HAP-1 (cell line): ENCODE measurements at places on chromosomes 1 and 21.

- peak; percentile 17 for DNase-seq
Measured at GRCh38 chr1:152188673-152189591, 29.9 kb upstream of the RPTN start.

DNA sequence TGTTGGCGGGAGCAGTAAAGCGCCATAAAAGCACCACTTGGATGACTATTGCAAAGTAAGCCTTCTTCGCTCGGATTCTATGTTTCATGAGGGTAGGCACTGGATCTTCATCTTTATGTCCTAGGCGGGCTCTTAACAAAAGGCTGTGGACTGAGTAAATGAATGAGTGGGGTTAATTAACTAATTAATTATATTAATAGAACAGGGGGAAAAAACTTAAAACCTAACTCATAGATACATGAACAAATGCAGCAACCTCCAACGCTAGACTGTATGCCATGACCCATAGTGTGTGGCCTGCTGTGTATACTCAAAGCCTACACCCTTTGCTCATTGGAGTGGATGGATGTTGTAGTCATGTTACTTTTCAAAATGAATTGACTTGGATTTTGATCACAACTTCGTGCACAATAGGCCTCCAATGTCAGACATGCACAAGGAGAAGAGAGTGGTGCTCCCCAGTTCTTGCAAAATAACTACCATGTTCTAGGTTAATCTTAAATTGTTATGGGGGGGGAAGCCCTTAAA is 417 bp upstream of the GFI1 start:
- no peak for DNase-seq

- no peak for DNase-seq
Measured at GRCh38 chr1:159991513-159991912, 37.5 kb upstream of the SLAMF9 start.

DNA sequence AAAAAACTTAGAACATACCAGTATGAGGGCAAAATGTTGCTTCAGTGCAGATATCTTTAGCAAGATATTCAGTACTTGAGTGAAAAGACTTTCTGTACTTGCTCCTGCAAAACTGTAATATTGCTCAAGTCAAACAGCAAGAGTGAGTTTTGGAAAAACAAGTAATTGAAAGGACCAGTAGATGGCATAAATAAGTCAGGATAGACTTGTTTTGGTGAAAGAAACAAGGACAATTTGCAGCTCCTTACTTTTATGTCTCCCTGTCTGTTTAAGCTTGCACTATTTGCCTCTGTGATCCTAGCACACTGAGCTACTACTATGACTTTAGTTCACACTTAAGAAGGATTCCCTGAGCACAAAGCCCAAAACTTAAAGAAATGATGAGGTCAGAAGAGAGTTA is 39.1 kb downstream of the IFI44 start:
- peak; percentile 3 for DNase-seq

DNA sequence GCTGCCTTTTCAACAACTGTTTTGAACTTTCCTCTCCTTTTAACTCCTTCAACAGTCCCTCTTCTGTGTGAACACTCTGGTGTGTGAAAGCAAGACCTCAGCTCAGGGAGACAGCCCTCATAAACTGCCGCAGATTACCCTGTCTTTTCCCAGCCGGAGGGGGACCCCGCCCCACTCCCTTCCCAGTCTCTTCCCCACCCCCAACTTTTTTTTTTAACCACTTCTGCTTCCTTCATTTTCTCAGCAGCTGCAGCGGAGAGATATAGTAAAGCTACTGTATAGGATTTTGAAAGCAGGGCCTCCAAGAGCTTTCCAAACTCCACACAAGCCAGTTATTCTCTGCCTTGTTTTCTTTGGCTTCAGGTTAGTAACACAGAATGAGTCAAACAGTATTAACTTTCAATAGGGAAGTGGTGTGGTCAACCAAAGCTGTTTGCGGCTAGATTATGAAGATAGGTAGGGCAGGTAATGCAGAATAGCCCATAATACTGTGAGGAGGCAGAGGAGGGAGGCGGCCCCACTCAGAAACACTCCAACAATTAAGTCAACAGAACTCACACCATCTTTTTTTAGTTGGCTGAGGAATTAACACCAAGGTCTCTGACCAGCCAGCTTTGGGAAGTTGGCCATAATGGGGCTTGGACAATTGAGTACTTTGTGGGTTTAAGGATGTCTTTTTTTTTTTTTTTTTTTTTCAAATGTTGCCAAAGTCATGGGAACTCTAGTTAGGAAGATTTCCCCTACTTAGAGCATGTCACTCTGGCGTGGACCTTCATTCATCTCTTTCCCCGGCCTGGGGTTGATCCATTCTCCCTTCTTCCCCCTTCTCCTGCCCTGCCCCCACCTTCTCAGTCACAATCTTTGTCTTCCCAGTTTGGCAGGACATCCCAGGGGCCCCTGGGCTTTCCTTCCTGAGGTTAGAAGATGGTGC is 177.0 kb downstream of the CLIC6 start:
- DNase-seq: no peak

GRCh38 chr1:43849670-43850069 is 83.9 kb upstream of the ARTN start:
- DNase-seq: no peak

DNA sequence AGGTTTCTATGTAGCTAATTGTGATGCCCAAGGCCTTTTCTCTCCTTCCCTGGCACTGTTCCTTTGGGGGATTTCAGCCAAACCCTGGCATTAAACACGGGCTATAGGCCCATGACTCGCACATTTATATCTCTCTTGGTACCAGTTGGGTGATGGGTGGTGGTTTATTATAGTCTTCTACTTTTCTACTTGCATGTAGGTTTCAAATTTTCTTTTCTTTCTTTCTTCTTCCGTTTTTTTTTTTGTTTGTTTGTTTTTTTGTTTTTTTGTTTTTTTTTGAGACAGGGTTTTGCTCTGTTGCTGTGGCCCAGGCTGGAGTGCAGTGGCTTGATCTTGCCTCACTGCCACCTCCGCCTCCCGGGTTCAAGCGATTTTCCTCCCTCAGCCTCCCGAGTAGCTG is 1.1 kb downstream of the IL10RB start:
- DNase-seq: no peak

DNA sequence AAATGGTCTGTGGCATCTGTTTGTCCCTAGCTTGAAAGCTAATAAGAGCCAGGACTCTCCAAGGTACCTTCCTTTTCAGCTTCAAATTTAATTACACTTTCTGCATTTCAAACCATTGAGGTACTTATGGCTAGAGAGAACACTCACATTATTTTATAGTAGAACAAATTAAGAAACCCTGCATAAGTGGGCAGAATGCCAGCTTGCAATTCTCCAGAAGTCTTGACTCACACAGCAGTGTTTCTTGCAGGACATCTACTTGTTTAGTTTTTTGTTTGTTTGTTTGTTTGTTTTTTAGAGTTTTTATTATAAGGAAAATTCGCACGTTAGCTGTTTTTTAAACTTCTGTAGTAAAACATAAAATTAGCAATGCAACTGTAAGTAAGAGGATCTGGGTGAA is 397.2 kb downstream of the NEGR1 start:
- DNase-seq: no peak

- no peak for DNase-seq
Measured at GRCh38 chr1:33366762-33367484, 46.0 kb upstream of the A3GALT2 start.

DNA sequence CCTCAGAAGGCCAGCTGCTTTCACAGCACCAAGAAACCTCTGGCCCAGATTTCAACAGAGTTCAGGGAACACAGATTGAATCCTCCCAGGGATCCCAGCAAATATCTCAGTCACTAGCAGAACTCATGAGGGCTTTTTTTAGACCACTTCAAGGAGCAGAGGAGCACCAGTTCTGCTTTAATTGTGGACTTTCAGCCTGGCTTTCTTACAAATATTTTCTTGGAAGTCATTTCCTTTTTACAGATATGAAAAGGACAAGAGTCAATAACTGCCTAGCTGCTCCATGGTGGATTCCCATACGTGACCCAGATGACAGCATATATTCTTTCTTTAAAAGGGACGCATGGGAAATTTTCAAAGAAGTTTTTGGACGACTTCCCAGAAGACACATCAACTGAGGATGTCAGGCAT is 6.4 kb upstream of the LRRC8B start:
- no peak for DNase-seq

- peak; percentile 30 for DNase-seq
Measured at GRCh38 chr21:37514038-37514667, 147.6 kb downstream of the DYRK1A start.

DNA sequence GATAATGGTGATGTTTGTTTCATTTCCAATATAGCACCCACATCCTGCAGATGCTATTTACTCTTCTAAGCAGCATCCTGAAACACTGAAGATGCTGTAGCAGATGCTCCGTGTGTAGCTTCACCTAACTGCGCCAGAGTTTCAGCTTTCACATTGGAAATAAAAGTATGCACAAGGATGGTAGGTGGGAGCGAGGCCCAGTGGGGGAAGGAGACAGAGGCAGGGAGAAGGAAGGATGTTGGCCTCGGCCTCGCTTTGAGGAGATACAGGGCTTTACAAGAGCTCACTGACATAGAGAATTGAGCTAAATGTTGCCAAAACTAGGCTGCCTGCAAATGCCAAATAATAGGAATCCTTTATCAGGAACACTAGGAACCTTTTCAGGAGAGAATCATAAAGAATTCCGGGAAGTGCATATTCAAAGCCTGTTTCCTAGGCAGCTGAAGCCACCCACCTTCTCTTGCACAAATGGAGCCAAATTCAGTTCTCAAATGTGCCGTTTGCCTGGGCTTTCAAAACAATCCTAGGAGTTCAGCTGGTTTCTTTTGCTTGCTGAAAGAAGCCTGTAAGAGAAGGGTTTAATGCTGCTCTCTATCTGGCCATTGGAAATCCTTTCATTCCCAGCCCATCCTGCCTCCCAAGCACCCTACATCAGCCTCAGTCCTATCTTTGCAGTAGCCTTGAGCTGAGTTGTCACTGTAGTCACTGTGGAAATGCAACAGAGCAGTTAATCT is 135.4 kb upstream of the ATP1B1 start:
- no peak for DNase-seq

- DNase-seq: no peak
Measured at GRCh38 chr1:145944532-145944931, 13.3 kb downstream of the LIX1L start.

DNA sequence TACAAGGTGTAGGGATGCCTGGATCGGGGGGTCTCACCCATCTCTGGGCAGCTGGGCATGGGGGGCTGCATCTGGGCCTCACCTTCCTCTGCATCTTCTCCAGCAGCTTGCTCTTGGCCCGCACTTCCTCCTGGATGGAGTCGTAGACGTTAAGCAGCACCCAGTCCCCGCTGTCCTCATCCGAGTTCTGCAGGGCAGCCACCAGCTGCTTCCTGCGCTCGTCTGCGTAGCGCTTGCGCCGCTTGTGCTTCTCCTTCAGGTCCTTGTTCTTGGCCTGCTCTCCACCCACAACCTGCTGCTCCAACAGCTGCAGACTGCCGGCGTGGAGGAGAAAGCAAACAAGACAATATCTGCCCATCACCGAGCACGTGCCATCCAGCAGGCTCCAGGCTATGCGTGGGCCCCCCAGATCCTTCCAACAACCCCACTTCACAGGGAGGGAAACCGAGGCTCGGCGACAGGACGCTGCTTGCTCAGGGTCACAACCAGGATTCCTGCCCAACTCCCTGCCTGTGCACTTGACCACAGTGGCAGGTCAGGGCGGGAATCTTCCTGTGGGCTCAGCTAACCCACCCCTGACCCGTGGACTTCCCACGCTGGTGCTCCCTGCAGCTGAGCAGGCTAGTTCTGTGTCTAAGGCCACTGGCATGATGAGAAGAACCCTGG is 21.5 kb upstream of the DDOST start:
- DNase-seq: no peak

GRCh38 chr1:72635719-72636118 is 353.4 kb upstream of the NEGR1 start:
- DNase-seq: no peak

DNA sequence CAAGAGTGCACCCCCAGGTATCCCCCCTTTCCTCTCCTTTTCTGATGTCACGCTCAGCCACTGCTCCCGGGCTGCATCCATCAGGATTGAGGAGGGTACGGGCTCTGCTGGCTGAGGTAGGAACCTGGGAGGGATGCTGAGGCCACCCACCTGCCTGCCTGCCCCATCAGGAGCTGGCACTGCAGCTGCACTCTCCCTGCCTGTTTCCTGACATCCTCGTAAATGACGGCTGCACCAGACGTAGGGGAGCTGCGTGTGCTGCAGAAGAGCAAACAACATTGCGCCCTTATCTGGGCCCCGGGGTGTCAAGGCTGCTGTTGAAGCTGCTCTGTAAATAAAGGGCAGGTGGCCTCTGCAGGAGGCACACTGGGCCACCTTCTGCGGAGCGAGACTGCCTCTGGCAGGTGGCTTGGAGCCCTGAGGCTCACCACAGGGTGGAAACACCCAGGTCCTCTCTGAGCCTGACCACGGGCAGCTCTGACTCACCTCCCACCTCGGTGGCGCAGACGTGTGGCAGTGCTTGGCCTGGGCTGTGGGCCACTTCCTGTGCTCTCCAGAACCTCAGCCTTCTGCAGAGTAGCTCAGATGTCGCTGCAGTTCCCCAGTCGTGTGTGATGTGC is 30.9 kb downstream of the SNAP47 start:
- no peak for DNase-seq

DNA sequence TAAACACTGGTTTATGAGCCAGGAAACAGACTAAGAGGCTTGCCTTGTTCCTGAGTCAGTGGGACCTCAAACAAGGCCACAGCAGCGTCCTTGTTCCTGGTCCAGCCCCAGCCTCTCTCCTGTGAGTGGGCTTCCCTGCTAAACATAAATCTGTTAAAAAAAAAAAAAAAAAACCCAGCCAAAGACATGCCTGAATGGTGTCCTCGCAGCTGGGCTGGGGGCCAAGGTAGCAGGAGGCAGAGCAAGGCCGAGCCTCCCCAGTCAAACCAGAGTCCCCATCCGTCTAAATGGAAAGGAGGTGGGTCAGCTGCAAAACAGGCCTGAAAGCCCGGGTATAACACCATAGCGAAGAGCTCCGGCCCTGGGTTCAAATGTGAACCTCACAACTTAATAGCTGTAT is 18.1 kb upstream of the IFFO2 start:
- DNase-seq: no peak

DNA sequence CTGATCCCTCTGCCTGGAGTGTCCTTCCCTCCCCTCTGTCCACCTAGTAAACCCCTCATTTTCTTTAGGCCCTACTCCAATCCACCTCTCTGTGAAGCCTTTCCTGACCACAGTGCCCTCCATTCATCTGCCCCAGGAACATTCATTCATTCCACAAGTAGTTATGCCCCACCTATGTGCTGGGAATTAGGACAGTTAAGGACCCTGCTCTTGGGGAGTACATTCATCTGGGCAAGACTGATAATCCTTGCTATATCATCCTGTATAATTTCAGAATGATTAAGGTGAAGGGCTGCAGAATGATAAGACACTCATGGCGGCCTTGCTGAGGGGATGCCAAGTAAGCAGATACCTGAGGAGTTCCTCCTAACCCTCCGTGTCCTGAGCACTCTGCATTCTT is 10.3 kb upstream of the FAM20B start:
- DNase-seq: no peak
